ENCODE measurements at places on chromosomes 2 and 18.

DNA sequence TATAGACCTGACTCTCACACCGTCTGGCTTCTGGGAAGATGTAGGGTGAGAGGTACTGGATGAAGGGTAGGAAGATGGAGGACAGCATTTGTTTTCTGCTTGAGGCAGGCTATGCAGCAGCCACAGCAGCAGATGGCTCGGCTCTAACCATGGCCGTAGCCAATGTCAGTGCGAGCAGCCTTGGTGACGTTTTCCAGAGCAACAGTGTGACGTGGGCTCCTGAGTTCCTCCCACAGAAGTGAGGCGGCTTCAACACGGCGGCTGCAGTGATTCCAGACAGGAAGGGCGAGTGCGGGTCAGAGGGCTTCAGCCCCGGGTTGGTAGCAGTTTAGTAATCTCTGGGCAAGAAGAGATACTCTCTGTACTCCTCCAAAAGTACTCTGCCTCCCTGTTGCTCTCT lies 133.0 kb upstream of the MYT1L start:
- DNase-seq, result no peak

GRCh38 chr2:42971947-42972736 lies 179.8 kb upstream of the HAAO start:
- DNase-seq, result no peak

DNA sequence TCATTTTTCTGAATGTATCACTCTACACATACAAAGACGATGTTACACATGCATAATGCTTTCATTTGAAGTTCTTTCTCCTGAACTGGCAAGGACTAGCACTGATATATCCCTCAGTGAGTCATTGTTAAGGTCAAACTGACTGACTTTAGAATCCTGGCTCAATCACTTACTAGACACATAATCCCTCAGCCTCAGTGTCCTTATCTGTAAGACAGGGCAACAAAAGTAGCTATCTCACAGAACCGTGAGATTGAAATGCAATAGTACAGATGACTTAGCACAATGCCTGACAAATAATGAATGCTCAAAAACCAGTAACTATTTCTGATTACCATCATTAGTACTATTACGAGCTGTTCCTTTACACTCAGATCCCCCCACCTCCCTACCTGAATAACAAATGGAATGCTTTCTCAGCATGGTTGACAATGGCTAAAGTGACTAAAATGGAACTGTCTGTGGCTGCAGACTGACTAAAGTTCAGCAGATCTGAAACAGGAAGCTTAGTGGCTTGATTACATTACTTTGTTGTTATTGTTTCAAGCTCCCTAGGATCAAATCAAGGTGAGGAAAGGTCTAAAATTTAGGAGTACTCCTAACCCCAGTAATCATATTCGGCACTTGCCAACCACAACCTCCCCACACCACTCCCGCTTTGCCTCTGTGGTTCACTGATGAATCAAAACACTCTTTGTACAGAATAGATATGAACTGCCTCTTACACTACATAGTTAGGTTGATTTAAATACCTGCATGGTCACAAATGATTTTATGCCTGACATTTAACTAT lies 35.8 kb upstream of the CACNB4 start:
- no peak for DNase-seq

DNA sequence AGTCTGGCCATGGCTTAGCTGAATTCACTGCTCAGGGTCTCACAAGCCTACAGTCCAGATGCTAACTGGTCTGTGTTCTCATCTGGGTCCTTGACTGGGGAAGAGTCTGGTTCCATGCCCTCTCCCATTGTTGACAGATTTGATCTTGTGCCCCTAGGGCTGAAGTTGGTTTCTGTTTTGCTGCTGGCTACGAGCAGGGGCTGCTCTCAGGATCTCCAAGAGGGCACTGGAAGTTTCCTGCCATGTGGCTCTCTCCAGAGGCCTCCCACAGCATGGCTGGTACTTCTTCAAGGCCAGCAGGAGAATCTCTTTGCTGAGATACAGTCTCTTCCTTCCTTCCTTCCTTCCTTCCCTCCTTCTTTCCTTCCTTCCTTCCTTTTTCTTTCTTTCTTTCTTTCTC lies 78.1 kb downstream of the SPP2 start:
- no peak for DNase-seq
